Hepatocyte (in vitro differentiated cells): ENCODE measurements at places on chromosomes 6 and 20.
A peak's percentile ranks its signal among the peaks of the same experiment; 100 is the strongest.

DNA sequence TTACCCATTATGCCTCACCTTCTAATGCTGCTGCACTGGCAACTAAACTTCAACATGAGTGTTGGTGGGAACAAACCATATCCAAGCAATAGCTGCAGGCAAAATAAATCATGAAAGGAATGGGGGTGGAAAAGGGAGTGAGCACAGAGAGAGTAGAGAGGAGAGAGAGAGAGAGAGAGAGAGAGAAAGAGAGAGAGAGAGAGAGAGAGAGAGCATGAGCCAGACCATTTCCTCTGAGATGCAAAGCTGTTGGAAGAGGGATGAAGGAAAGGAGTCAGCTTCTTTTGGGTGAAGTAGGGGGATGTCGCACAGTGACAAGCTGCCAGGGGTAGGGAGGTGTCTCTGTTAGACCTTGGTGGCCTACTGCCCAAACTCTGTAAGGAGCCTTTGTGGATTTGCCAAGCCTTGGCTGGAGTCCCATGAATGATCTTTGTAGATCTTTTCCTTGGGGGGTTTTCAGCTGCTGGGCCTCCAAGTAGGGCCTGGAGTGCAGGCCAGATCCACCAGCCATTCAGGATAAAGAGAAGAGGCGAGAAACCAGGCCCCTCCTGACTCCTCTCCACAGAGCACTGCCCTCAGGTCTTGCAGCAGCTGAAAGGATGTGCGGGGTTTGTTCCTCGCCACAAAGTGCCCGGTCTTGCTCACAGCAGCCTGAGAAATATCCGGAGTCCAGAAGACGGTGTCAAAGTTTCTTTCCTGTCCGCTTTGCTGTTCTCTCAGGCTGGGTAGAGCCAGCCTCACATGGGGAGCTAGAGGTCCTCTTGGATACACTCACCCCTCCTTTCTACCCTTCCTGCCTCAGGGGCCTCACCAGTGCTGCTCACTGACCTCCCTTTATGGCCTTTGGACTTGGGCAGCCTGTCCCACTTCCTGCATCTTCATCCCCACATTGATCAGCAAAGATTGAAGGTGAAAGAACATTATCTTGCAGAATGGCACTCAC is 17.8 kb downstream of the BTBD3 start:
- DNase-seq, result no peak

DNA sequence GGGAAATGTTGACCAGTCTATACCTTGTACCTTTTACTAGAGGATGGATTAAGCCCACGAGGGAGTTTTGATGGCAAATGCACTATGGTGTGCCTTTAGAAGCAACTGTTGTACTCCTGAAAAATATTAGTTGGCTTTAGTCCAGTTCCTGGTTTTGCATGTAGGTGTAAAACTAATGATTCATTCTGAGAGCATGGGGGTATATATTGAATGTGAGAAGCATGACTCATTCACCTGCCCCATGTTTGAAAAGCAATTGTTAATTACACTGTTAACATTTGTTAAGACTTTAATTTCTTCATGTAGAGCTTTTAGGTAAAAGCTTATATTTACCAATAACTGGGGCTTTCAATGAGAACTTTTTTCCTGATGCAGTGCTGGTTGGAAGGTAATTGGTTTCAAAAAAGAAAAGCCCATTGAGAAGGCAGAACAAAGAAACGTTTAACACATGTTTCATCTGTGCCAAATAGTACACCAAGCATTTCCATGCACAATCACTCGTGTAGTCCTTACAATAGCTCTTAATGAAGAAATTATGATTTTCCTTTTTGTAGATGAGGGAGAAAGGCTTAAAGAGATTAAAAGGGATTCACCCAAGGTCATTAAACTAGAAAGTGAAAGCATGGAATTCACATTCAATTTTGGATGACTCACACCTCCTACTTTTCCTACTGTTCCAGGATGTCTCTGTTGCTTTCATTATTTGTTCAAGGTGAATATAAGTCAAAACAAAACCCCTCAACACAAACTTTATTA is 134.1 kb downstream of the CCDC170 start:
- peak; percentile 15 for DNase-seq

DNA sequence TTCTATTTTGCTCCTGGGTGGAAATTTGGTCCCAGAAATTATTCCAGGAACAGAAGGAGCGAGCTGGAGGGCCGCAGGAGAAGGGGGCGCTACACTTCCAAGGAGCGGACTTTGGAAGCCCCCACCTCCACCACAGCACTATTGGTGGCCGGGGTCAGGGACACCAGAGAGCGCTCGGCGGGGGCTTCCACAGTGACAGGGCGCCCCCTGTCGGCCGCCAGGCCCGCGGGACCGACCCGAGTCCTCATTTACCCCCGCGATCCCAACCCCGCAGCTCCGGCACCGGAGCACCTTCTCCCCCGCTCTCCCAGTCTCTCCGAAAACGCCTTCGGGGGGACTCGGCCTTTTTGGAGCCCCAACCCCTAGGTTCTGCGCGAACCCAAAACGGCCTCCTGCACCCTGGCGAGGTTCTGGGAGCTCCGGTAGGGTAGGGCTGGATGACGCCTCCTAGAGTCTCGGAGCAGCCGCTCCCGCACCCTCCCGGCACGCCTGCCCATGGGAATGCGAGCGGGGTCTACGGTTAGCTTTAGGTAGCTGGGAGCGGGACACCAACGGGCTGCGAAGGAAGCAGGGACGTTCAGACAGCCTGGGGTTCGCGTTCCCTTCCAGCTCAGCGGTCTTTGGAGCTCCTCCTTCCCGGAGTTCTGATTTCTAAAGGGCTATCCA is 2.4 kb upstream of the FOXA2 start:
- peak; percentile 81 for DNase-seq

GRCh38 chr20:49925901-49926454 is 10.2 kb upstream of the RNF114 start:
- DNase-seq, result no peak

GRCh38 chr20:9488063-9488462 is 26.3 kb upstream of the LAMP5 start:
- DNase-seq, result no peak

DNA sequence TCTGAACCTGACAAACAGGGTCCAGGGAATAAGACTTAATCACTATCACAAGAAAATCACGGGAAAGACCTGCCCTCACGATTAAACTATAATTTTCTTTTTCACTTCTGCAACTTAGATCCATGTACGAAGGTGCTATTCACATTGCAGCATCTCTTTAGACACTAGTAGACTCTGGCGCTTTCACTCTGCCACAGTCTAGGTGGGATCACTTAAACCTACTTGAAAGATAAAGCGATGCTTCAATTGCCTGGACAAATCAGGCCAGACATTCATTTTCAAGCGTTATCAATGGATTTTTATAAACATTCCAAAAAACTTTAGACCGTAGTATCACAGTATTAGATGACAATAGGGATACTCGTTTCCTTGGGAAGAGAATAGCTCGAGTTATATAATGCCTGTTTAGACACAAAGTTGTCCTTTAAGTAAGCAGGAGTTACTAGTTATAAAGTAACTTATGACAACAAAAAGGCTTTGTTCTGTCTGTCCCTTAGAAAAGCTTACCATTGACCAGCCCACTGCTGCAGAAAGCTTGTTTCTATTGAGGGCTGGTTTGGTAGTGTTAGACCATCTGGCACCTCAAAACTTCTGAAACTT is 367.3 kb downstream of the UTRN start:
- DNase-seq, result no peak

DNA sequence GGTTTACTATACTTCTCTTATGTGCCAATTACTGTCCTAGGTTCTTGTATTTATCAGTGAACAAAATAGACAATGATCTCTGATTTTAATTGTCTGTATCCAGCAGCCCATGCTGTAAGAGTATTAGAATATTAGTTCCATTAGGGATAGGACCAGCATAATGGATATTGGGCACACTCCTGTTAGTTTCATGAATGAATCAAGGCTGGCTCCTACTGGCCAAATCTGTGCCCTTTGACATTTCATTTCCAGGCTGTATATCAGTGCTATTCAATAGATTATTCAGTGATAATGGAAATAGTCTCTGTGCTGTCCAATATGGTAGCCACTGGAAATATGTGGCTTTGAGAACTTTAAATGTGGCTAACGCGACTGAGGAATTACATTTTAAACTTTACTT is 1007.9 kb upstream of the FLRT3 start:
- no peak for DNase-seq

DNA sequence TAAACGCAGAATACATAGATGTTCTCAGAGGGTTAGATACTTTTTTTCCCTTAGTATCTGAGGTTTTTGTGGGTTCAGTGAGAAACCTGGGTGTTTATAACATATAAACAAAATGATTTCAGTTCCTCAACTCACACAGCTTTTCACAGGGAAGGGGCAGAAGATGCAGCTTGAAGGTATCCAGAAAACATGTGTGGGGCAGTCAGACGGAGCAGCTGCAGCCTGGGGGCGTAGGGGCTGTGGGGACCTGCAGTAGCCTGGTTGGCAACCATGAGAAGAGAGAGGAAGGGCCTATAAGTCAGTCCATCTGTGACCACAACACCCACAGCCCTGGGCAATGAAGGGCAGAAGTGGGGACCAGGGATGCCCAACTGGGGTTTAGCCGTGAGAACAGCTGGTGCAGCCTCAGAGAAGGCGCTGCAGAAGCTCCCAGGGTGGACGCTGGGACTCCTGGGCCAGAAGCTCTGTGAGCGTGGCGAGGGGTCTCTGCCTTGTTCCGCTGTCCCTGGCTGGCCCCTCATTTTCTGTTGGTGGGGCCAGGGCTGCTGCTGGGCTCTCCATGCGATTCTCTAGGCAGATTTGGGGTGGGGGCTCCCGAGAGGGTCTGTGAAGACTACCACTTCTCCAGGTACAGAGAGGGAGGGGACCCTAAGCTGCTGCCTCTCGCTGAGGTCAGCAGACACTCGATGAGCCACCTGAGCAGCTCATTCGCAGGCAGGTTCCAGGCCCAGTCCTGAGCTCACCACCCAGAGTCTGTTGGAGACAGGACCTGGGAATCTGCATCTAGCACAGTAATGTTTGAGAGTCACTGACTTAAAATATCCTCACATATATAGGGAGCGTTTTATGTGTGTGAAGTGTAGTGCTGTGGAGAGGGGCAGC is 181.2 kb downstream of the ZDHHC14 start:
- no peak for DNase-seq

GRCh38 chr6:2449572-2449940 is 204.2 kb upstream of the GMDS start:
- no peak for DNase-seq

DNA sequence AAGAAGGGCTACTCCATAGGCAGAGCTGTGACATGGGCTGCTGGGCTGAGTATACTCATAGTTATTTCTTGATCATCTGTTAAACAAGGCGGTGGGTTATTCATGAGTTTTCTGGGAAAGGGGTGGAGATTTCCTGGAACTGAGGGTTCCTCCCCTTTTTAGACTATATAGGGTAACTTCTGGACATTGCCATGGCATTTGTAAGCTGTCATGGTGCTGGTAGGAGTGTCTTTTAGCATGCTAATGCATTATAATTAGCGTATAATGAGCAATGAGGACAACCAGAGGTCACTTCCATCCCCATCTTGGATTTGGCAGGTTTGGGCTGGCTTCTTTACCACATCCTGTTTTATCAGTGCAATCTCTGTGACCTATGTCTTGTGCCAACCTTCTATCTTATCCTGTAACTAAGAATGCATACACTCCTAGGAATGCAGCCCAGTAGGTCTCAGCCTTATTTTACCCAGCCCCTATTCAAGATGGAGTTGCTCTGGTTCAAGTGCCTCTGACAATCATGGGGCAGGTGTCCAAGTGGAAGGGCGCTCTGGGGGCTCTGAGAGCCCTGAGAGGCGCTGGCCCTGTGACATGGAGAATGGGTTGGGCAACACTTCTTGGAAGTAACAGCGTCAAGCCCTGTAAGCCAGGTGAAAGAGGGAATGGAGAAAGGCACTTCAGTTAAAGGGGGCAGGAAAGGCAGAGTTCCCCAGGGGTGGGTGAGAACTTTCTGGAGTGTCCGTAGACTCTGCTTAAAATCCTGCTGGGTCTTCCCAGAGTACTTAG is 354.2 kb upstream of the SULF2 start:
- no peak for DNase-seq

DNA sequence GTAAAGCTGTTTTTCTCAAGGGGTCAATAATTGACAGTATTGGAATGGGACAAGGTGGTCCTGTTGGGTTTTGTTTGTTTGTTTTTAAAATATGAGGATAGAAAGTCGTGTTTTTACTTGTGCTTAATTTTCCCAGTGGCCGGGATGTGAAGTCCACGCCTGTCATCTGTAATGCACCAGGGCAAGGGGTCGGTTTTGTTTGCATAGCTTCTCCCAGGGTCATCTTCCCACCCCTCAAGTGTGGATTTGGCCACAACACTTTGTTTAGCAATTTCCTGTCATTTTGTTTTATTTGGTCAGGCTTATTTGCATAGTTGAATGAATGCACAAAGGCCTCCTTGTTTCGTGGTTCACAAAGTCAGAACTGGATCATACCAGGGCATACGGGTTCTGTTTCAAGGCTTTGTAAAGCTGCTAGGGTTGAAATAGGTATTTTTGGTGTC is 29.8 kb downstream of the SYNJ2 start:
- no peak for DNase-seq

GRCh38 chr6:52497652-52498408 is 77.7 kb downstream of the EFHC1 start:
- no peak for DNase-seq

- no peak for DNase-seq
These were observed 148.9 kb downstream of the KHDC1L start for GRCh38 chr6:73076211-73076954.

DNA sequence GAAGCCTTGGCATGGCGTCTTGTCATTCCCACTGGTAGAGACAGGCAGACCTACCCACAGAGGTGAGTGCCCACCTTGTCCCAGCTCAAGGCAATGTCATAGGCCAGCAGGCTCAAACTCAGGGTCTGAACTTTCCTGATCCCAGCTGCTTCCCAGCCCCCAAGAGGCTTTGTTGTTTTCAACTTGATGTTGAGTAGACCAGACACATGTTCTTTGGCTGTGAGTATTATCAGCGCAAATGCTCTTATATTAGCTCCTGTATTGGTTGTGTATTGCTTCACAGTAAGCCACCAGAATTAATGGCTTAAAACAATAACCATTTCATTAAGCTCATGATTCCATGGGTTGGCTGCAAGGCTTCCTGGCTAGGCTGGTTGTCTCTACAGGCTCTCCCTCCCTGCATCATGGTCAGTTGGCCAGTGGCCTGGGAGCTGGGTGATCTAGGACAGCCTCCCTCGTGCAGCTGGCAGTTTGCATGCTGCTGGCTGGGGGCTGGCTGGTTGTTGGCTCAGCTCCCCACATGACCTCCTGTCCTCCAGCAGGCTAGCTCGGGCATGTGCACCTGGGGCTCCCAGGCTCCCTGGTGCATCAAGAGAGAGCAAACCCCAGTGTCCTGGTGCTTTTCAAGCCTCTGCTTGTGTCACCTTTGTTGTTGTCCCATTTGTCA is 21.6 kb downstream of the TOX2 start:
- DNase-seq, result no peak

DNA sequence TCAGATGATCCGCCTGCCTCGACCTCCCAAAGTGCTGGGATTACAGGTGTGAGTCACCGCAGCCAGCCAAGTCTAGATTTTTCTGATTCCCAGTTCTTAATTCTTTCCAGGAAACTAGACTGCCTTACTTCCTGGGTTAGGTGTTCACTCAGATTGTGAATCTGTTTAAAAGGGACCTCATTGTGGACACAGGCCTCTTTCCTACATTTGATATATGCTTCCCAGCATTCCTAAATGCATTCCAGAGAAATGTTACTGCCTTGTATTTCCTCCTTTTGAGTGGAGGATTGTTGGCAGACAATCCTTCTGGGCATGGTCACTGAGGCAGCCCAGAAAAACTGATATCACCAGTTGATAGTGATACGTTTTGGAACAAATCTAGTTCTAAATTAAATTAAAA is 15.7 kb downstream of the TMEM181 start:
- DNase-seq, result no peak

- no peak for DNase-seq
These were observed 312.6 kb upstream of the ID4 start for GRCh38 chr6:19524366-19525186.
